ENCODE measurements at places on chromosomes 4 and X. TPM values are rescaled to one million over a fixed set of nuclear protein-coding genes. Genes with fewer than 3 reads are reported as not detected.

- DNase-seq = peak; percentile 41
- H3K4me3 ChIP-seq = peak within 1 kb of the TSS; percentile 46
- peaks cover 8% of the 10 kb centered on the region for H3K4me1 ChIP-seq
- H3K36me3 ChIP-seq = no peaks in the 10 kb centered on the region
Measured at GRCh38 chr4:88007304-88008121, at the start of gene PKD2. TSS of gene PKD2 (plus strand) at chr4:88007635. CDS start at chr4:88007734, 99 bp downstream.

GRCh38 chr4:153747406-153747955 lies 12.3 kb downstream of the RNF175 start:
- H3K36me3 ChIP-seq = no peaks in the 10 kb centered on the region
- no peak for DNase-seq
- no peaks in the 10 kb centered on the region for H3K27me3 ChIP-seq
- H3K4me1 ChIP-seq = no peaks in the 10 kb centered on the region

DNA sequence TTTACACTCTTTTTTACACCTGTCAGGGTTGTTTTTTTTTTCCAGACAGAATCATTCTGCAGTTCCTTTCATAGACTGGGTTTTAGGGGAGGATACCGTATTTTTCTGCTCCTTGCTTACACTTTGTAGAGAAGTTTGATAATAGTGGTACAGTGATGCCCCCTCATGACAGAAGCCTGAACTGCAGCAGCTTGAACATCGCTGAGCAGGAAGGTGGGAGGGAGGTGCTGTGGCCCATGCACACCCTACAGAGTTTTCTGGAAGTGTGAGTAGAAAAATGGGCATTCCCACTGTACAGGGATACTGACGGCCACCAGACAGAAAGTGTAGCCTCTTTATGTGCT lies 54.5 kb downstream of the RAB40A start:
- peak; percentile 63 for DNase-seq
- no peaks in the 10 kb centered on the region for H3K36me3 ChIP-seq
- H3K4me3 ChIP-seq = peak overlapping the region; percentile 60

DNA sequence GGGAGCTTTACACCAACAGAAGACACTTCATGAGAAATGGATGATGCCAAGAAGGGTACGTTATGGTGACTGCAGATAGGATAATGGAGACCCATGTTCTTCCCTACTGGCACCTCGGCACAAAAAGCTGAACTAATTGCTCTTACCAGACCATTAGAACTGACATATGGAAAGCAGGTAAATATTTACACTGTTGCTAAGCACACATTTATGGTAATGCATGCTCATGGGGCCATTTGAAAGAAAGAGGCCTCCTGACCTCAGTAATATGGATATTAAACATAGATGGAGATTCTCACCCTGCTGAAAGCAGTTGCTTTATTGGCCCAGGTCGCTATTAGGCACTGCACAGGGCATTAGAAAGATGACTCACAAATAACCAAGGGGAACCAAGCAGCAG lies 1759.6 kb downstream of the C4orf33 start:
- H3K4me1 ChIP-seq = no peaks in the 10 kb centered on the region
- H3K27ac ChIP-seq = no peak overlapping the region
- H3K36me3 ChIP-seq = no peaks in the 10 kb centered on the region
- no peak overlapping the region for H3K4me3 ChIP-seq
- no peak for DNase-seq

DNA sequence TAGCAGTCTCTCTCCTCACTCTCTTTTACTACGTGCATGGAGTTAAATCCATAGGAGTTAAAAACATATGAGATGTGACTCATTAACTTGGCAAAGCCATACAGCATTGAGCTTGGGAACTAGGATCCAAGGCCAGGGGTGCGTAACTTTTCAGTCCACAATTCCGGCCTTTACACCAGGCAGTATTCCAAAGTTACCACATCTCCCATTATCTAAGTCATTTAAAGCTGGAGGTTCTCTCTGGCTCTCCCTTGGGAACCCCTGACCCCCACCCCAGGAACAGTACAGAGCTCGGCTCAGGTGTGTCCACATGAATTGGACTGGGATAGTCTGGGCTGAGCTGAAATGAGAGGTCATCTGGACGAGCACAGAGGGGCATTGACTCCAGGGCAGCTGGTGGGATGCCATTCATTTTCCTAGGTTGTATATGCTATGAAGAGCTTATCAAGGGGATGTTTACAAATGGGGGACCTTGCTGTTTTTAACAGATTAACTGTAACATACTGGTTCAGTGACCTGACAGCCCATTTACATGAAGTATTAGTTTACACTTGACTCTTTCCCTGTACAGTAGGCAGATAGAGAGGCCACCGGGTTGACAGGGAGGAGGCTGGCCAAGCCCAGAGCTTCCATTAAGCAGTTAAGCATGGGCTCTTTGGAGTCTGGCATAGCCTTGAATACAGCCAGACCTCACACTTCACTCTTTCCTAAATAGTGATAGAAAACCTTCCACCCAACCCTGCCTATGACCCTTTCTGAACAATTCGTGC lies 128.8 kb downstream of the RAB28 start:
- no peak for DNase-seq
- no peaks in the 10 kb centered on the region for H3K4me1 ChIP-seq
- H3K36me3 ChIP-seq = no peaks in the 10 kb centered on the region
- H3K27me3 ChIP-seq = no peaks in the 10 kb centered on the region
- no peak overlapping the region for H3K27ac ChIP-seq
- no peak overlapping the region for H3K4me3 ChIP-seq

The SNCA gene
- not detected for total RNA-seq

All from CD4-positive, alpha-beta T cell (primary cell).